ENCODE measurements at places on chromosomes 2 and 18.

GRCh38 chr2:96024336-96025193, 10.2 kb downstream of the GPAT2 start:
- no peak for DNase-seq

- DNase-seq: no peak
Observed at GRCh38 chr2:181526014-181526413, 68.8 kb downstream of the ITGA4 start.

- no peak for DNase-seq
Observed at GRCh38 chr2:100743741-100744140, 76.2 kb upstream of the NPAS2 start.

DNA sequence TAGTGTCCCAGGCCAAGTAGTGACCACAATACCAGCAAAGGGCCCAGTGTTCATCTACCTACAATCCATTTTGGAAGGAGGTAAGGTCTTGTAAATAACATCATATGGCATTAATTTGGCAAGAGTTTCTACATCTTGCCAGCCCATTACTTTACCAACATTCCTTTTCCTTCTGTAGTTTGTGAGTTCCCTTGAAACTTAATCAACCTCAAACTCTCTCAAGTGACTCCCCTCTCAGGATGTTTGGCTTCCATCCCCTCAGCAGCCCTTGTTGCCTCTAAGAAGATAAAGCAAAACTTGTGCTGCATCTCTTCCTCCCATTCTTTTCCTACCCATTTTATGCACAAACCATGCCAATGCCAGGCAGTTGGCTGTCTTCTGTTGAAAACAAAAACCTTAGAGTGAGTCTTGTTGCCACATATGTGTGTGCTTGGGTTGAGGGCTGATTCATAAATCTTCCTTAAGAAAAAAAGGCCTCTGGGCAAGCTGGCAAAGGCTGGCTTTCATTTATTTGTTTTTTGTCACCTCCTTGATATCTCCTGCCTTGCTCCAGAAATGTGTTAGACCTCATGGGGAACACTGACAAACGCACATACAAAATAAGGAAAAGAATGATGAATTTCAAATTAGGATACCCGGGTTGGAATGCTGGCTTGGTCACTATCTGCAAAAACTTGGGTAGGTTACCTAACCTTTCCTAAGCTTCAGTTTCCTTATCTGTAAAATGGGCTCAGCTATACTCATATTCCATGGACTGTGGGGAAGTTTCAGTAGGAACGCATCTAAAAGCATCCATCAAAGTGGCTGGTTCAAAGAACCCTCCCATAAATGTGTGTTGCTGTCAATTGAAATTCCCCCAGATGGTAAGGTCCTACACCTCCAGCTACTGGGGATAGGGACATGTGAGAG, 29.4 kb upstream of the ST3GAL5 start:
- no peak for DNase-seq

DNA sequence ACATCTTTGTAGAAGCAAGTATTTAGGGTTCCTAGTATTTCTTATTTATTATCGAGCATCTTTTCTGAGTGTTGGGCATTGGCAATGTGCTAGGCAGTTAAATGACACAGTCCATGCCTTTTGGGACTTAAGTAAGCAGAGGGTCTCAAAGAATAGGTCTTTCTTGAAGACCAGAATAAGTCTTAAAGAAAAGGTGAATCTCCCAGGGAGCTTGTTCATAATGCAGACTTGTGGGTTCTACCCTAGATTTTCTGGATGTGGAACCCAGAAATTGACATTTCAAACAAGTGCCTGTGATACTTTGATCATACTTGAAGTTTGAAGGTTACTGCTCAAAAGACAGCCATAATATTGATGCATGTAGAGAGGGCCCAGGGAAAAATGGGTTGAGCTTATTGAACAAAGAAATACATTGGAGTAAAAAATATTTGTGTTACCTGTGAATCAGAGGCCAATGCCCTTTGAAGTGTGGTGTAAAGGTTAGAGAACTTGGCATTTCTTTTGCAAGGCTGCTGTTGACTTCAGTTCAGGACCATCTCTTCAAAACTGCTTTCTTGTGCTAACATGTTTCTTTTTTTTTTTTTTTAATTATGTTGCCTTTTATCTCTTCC, 24.4 kb downstream of the RPL37A start:
- no peak for DNase-seq

DNA sequence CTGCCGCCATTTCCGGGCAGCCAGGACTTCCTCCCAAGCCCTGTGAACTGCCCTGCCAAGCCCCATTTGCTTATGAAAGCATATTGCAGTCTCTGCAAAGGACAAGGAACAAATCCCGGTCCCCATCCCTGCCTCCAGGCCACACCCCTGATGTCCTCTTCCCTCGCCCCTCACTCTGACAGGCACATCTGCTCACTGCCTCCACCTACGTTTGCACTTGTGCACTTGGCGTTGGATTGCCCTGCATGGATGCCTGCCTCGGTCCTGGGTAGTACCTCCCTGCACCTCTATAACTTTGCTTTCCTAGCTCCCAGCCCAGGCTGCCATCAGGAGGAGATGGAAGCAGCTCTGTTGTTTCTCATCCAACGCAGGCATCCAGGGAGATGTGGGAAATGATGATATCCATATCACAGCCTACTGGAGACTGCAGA, 19.6 kb upstream of the RPL31 start:
- DNase-seq: no peak

DNA sequence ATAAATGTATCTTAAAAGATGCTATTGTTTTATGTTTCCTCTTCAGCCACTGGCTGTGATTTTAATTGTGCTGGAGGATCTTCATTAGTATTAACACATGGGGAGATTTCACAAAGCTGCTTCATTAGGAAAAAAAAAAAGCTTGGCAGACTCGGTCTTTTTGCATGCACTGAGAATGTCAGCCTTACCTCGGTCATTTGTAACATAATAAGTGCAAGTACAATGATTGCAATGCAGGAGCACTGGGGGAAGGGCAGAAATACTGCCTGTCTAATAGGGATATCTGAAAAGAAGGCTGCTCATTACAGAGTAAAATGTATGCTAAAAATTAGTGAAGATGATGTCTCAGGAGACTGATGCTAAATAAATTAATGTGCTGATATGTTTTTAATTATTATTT, 1.3 kb upstream of the BAZ2B start:
- DNase-seq: no peak

DNA sequence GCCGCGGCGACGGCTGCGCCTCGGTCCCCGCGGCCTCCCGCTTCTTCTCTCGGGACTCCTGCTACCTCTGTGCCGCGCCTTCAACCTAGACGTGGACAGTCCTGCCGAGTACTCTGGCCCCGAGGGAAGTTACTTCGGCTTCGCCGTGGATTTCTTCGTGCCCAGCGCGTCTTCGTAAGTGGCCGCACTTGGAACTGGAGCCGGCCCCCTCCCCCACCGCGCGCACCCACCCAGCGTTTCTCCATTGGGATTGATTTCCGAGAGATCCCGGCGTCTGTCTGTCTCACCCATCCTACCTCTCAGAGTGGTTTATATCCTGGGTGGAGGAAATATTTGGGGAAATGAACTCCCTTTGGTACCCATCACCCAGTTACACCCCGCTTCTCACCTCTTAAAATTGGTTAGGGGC, 498 bp downstream of the ITGAV start:
- DNase-seq: no peak

DNA sequence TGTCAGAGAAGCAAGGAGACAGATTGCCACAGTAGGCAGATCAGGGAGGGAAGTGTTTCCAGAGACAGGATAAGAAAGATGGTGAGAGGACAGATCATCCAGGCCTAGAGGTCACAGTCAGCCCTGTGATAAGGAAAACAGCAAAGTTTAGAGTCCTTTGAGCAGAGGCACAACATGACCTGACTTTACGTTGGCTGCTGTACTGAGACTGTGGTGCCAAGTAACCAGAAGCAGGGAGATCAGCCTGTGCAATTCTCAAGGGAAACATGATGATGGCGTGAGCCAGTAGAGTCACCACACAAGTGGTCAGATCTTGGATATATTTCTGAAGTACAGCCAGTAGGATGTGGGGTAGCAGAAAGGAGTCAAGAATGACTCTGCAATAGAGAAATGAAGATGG, 43.7 kb downstream of the SMC6 start:
- no peak for DNase-seq

DNA sequence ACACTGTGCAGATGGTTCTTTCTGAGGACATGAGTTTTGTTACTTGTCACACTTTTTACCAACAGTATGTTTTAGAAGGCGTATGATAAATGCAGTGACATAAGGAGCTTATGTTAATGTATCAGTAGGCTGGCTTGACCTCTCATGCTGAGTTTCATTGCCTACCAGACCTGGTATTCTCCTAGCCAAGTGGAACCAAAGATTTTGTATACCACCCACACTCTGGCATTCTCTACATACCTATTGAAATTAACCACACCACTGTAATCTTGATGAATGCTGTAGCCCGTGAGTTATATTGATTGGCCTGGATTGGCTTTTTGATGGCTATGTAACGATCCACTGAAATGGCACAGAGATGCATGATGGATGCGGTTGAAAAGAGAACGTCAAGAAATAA, 11.4 kb downstream of the HTR2B start:
- DNase-seq: no peak

GRCh38 chr18:36903215-36903928, 74.4 kb downstream of the KIAA1328 start:
- no peak for DNase-seq

DNA sequence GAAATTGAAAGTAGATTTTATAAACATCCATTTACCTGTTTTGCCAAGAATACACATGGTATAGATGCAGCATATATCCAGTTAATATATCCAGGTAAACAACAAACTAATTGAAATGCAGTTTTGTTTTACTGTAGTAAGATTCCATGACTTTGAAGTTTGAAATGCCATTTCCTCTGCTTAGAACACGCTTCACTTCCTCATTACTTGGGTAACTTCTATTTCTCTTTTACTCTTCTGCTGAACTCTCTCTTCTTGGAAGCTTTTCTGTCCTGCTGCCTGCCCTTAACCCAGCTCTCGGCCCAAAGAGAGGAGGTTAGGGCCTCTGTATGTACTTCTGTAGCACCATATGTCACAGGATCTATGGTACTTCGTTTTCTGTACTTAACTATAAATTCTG, 14.1 kb upstream of the IL1RL2 start:
- DNase-seq: no peak

DNA sequence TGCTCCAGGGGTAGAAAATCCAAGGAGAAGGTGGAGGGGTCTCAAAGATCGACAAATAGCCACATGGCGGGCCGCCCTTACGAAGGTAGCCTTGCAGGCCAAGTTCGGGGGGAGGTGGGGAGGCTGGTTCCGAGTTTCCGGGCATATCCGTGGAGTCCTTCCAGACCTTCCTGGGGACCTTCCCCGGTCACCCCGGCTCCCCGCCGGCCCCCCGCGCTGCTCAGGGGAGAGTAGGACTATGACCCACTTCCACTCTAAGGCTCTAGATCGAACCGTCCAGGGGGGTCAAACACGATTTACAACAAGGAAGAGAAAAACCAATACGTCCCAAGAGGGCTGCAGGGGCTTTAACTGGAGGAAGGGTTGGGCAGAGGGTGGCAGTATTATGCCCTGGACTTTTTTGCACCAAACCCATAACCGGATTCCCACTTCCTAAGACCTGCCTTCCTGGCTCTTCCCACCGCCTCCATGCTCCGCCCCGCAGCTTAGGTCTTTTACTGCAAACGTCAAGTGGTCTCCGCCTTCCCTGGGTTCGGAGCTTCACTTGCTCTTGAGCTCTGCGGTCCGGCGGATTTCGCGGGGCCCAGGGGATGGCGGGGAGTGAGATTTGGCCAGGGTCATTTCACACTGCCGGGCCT, 779 bp upstream of the LYPD6 start:
- peak; percentile 29 for DNase-seq

- DNase-seq: no peak
Observed at GRCh38 chr2:120269076-120269744, 16.6 kb downstream of the RALB start.

DNA sequence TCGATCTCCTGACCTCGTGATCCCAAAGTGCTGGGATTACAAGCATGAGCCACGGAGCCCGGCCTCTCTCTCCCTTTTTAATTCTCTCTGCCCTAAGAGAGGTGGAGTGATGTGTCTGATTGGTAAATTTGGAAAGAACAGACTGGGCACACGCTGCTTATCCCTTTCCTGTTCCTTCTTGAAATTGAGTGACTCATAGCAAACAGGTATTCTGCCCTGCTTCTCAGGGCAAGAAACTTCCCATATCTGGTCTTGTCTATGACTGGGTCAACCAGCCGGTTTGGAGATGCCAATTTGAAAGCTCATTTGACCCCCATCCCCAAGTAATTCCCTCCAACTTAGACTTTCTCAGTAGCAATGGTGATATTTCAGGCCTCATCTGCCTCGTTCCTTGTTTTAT, 15.0 kb downstream of the LYPD1 start:
- no peak for DNase-seq

GRCh38 chr2:200471928-200472645, 37.8 kb downstream of the KCTD18 start:
- DNase-seq: no peak

- no peak for DNase-seq
Observed at GRCh38 chr18:45621061-45621511, 5.8 kb downstream of the SLC14A2 start.

DNA sequence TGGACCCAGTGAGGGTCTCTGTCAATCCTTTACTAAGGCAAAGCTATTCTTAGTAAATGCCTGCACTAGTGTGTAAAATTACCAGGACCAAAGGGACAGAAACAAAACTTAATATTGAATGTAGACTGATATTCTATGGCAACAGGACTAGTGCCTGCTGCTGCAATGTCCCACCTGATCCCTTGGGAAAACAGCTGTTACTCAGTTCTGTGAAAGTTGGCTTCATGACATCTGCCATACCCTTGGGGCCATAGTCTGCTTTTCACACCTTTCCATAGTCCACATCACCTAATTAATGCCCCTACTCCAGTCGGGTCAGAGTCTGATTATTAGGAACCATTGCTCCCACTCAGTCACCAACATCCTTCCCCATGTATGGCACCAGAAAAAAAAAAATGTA, 14.5 kb downstream of the DNAJC27 start:
- no peak for DNase-seq

GRCh38 chr2:181984814-181985631, 630 bp upstream of the PPP1R1C start:
- DNase-seq: no peak

GRCh38 chr18:21444465-21445212, 155.9 kb downstream of the ESCO1 start:
- DNase-seq: no peak

- no peak for DNase-seq
Observed at GRCh38 chr18:51666763-51667191, 469.3 kb upstream of the MEX3C start.

DNA sequence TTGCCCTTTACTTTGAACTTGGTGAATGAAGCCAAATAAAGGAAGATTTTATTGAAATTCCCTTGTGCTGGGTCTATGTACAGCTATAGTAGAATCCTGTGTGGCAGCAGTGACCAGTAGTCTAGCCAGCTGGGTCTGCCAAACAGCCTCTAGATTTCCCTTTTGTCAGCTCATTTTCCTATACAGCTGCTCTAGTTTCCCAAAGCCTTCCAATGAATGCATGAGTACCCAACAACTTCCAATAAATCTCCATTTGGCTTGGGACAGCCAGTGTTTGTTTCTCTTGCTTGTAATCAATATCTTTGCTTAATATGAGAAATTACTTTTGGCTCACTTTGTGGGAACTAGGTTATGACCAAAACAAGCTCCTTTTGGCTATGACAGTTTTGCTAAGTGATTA, 43.6 kb downstream of the SCN9A start:
- no peak for DNase-seq

- DNase-seq: peak; percentile 36
Observed at GRCh38 chr2:158586491-158586890, 129.7 kb downstream of the PKP4 start.

All from brain pericyte (primary cell).